Germinal center (tissue), 1 donor: ENCODE measurements at places on chromosomes 2 and 18.

DNA sequence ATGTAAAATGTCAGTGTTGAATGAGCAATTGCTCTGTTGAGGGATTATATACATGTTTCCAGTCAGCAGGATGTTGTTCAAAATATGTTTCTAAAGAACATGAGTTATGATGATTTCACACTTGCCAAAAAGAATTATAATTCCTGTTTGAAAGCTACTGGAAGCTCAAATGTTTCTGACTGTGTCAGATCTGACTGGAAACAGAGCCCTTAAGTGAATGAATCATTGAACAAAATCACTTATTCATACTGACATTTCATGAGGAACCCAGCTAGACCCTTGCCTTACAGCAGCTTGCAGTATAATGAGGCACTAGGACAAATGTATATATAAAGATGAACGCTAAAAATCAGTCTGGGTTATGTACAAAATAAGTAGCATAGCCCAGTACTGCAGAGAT lies 35.4 kb upstream of the ITGAV start:
- no peak for DNase-seq

DNA sequence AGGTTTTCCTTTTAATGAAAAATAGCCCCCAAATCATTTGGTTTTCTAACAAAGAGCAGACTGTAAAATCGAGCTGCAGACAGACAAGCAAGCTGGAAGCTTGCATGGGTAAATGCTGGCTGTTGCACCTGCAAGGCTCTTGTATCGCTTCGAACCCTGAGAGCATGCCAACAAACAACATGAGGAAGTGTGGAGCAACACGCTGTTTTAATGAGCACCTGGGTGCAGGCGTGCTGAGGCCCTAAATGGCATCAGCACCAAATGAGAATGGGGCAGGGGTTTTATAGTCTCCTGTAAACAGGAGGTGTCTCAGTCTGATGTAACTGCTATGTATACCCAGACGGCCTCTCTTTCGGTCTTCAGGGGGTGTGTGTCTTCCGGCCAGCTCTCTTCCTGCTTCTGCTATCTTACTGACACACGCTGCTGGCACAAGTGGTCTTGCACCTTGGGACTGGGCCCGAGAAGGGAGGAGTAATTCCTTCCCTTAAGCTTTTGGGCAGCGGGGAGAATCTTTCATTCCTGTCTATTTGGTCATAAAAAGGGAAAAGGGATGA lies 31.9 kb upstream of the CDH2 start:
- no peak for DNase-seq

- DNase-seq: peak; percentile 48
Observed at GRCh38 chr2:65031341-65032018, 24.7 kb upstream of the CEP68 start.

- no peak for DNase-seq
Observed at GRCh38 chr18:39770399-39770798, 2184.6 kb upstream of the PIK3C3 start.

DNA sequence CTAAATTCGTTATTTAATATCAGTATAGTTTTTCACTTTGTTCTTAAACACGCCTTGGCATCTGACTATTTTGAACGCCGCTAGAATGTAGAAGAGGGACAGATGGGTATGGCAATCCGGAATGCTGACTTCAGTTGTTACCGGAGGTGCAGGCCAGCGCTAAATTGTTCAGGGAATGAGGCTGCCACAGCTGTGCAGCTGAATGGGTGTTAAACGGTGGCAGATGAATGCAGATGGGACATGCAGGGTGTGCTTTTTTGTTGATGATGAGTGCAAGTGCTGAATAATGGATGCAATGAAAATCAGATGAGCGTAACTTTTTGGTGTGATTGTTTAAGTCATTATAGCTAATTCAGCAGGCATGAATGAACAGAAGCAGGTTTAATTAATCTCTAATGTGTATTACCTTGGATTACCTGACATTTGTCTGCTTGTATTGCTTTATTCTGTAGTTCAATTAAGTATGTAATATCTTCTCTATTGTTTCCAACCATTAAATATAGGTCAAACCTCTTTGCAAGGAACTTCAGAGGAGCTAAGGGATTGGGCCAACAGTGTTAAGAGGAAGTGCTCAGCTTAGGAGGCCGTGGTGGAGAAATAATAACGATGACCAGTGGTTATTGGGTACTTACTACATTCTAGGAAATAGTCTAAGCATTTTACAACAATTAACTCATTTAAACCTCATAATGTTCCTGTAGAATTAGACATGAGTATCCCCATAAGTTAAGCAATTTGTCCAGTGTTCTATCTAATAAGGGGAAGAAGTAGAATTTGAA lies 11.9 kb upstream of the CREG2 start:
- DNase-seq: no peak

DNA sequence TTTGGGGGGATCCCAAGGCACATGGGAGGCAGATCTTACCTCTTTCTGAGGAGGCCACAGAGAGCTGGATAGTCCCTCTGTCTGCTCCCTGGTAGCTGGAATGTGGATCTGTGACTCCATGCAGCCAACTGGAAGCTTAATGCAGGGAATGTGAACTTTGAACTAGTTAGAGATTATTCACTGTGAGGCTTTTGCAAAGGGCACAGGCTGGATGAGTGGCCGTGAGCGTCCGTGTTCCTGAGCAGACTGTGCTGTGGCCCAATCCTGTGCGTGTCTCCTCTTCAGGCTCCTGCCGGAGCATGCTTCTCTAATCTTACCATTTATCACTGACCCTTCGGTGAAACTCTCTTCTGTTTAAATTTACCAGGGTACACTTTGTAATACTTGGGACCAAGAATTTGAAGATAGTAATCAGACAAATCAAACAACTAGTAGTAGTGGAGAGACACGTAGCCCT lies 187.6 kb downstream of the PTPRM start:
- no peak for DNase-seq

DNA sequence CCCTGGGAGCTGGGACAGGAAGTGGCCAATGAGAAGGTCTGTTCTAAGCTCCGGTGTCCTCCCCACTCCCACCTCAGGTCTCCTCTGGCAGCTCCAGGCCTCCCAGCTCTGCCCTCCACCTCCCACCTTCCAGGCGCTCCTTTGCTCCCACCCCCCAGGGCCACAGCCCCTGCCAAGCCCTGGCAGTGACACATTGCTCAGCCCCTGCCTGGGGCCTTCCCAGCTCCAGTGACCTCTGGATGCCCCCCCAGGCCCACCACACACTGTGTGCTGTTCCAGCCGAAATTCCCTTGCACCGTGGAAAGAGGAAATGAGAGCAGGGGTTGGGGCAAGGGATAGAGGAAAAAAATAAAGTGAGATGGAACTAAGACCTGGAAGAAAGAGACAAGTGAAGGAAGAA lies 289.6 kb downstream of the CYP26B1 start:
- DNase-seq: no peak

- no peak for DNase-seq
Observed at GRCh38 chr2:83340424-83340823, 1118.7 kb downstream of the SUCLG1 start.

GRCh38 chr2:128591022-128591860 lies 272.6 kb upstream of the HS6ST1 start:
- DNase-seq: no peak

GRCh38 chr18:36264283-36264682 lies 33.2 kb upstream of the FHOD3 start:
- no peak for DNase-seq

- peak; percentile 28 for DNase-seq
Observed at GRCh38 chr2:38806015-38806732, 28.2 kb downstream of the GEMIN6 start.

DNA sequence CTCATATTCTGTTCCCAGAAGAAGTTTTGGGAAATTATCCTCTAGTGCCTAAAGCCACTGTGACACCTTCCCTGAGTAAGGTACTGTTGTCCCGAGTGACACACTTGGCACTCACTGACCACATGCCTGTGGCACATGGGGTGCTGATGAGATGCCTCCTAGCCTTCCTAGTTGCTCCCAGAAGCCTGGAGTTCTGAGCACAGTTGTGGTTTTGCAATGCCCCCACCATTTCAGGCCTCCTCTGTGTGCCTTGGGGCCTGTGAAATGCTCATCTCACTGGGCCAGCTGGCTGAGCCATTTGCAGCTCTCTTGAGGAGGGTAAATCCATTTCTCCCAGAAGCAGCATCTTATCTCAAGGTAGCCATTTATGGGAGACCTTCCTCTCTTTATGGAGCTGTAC lies 91.8 kb downstream of the DGKD start:
- no peak for DNase-seq

- no peak for DNase-seq
Observed at GRCh38 chr2:74109551-74109950, 38.2 kb downstream of the BOLA3 start.

DNA sequence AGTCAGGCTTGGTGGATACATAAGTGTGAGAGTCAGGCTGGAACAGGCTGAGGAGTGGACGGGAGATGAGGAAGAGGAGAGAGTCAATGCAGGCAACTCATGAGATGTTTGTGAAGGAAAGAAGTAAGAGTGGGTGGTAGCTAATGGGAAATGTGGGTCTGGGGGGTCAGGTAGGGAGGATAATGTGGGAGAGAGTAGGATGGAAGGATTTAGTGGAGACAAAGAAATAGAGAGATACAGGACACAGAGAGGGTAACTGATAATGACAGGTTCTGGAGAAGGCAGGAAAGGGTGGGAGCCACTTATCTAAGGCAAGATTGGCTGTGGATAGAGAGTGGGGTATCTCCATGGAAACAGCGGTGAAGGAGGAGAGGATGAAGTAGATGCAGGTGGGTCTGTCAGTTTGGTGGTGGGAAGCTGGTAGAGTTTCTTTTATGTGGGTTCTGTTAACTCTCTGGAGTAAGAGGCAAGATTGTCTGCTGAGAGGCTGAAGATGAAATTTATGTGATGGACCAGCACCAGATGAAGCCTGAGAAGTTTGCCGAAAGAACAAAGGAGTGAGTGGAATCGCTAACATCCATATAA lies 190.6 kb upstream of the SPRED2 start:
- DNase-seq: no peak

DNA sequence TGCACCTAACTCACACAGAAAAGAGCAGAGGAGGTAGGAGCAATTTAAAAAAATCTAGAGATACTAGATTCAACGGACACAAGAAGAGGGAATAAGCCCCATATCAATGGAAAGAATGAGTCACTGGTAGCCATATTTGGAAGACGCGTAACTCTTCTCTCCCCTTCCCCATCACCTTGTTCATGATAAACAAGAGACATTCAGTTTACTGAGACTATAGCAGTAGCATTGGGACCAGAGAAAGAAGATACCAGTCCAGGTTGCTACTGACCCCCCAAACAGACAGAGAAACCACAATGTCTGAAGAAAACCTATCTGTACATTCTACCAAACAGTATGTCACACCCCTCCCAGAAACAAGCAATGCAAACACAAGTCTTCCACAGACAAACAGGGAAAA lies 81.1 kb downstream of the SLC66A3 start:
- no peak for DNase-seq

DNA sequence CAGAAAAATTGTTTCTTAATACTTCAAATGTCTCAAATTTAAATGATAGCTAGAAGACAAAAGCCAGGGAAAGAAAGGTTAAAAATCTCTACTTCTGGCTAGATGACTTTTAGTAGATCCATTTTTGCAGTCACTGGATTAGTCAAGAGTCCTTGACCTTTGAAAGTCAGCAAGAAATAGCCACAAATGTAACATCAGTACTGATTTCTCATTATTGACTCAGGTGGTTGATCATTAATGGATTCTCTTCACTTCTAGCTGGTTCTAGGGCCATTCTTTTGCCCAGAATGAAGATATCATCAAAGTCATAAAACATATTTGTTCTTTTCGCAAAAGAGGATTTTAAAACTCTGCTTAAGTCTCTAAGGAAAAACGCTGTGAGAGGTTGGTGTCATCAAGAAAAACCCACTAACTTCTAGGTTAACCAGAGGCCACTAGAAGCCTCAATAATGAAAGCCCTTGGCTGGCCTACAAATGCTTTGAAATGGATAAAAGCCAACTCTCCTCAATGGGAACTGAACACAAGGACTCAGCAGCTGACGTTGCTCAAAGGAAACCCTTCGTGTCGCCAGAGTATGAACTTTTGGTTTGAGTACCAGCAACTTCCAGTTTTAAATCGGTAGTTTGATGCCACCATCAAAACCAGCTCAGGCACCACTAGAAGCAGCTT lies 66.3 kb downstream of the IRS1 start:
- DNase-seq: no peak

GRCh38 chr2:214587442-214587841 lies 176.6 kb downstream of the VWC2L start:
- DNase-seq: no peak

GRCh38 chr2:222842491-222843174 lies 18.2 kb upstream of the ACSL3 start:
- no peak for DNase-seq

DNA sequence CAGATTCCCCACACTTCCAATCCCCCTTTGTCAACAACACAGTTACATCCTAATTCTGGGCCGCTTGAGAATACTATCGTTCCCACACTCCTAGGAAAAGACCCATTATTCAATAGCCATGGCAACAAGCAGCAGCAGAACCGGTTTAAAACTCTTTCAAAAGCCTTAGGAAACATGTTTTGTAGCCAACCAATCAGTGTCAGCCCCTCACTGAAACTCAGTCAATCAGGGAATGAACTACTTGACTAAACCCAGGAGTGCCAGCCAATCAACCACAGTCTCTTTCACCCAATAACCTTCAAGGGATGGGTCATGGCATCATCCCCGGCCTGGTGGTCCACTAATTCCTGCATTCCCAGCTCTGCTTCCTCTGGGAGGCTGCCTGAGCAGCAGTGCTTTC lies 204.8 kb upstream of the HS6ST1 start:
- DNase-seq: no peak

- no peak for DNase-seq
Observed at GRCh38 chr2:182907081-182907830, 40.8 kb upstream of the FRZB start.

DNA sequence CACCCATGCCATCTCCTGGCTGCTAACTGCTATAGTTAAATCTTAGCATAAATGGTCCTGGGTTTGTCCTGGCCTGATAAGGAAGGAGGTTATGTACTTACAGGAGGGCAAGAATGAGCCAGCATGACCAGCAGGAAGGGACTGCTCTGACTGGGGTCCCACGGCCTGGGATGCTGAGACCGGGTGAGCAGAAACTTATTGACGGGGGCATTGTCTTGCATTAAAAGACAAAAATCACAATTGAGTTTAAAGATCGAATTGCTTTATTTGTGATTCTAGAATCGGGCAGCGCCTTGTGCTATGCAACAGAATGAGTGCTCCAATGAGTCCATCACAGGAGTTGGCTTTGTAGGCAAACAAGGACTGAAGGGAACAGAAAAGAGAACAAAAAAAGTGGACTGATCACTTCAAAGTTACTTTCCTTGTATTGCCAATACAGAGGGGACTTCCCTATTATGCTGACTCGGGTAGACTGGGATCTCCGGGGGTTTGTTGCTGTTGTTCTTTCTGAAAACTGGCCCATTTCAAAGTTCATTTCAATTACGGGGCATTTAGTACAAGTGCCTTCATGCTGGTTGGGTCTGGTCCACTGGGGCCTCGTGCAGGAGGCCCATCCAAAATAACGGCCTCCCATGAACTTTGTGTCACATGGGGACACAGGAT lies 87.1 kb upstream of the SLC66A3 start:
- DNase-seq: no peak
